Activated CD8-positive, alpha-beta memory T cell treated with anti-CD3 and anti-CD28 coated beads, Interleukin-2, amount 50 U/mL, for 4 hours (primary cell): ENCODE measurements at places on chromosomes 1 and 21.

GRCh38 chr21:40054403-40054802 is 187.2 kb downstream of the PCP4 start:
- no peak for DNase-seq

GRCh38 chr1:182259229-182259872 is 132.2 kb downstream of the GLUL start:
- DNase-seq = peak; percentile 32

GRCh38 chr21:37226041-37226920 is 40.9 kb downstream of the VPS26C start:
- DNase-seq = no peak

- DNase-seq = no peak
These were observed 2.6 kb downstream of the INPP5B start for GRCh38 chr1:37944086-37944763.

GRCh38 chr1:14897080-14897449 is 256.5 kb upstream of the TMEM51 start:
- DNase-seq = no peak

DNA sequence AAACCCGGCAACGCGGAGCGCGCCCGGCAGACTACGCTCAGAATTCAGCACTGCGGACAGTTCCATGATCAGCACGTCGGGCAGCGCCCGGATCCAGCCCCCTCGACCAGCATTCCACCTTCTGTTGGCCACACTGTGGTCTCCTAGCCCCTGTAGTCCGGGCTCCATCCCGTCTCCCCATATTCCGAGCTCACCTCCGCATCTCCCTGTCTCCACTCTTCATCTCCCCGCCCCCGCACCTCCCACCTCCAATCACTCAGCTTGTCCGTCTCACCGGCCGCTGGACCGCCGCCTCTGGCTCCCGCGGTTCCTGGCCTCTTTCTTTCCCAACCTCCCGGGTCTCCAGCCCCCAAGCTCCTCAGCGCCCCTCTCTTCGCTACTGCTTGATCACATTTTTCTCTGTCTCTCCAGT is 500 bp downstream of the EPHA10 start:
- DNase-seq = no peak

GRCh38 chr1:226644541-226645176 is 94.4 kb downstream of the ITPKB start:
- DNase-seq = peak; percentile 47

GRCh38 chr1:222454186-222454585 is 93.7 kb downstream of the HHIPL2 start:
- no peak for DNase-seq
